ENCODE measurements at places on chromosomes 11 and 22.

DNA sequence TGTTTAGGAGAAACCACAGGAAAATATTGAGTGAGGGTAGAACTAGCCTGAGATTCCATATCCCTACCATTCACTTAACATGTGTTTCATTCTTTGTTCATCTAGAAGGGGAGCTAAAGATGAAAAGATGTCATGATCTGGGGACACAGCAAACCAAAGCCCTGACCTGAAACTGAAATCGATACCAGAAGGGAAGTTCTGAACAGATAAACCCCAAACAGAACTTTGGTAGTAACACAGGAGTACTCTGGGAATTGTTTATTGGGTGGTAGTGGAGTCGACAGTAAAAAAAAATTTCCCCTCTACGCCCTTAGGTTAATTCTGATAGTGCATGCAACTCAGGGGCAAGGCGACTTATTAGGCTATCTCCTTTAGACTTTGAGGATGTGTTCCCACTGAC, 27.2 kb downstream of the OR2AT4 start:
- no peak for DNase-seq

DNA sequence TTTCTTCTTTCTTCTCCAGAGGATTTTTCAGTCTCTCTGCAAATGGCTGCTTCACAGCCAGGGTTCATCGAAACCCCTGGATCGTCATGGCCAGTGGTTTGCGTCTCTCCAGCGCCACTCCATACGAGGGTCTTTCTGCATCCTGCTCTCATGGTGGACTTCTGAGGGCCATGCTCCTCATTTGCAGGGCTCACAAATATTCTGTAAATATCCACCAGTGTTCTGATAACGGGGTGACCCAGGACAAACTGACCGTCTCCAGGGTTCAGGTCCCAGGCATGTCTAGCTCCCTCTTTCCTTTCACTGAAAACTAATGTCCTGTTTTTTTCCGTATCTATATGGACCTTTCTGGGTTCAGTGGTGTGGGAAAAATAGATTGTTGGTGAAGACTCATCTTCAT, 15.7 kb upstream of the VPREB1 start:
- no peak for DNase-seq

DNA sequence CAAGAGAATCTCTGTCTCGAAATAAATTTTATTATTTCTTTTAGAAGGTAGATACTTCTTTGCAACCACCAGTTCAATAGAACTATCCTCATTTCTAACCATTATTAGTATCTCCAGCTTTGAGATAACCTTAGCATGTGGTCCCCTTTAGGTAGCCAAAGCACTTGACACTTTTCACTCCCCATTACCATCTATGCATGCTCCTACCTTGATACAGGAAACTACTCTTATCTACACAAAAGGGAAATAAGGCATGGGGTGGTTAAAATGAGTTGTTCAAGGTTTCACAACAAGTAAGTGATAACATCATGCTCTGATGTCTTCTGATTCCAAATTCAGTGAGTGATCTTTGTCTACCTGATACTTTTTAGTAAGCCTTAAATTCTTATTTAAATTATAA, 308.2 kb upstream of the CHORDC1 start:
- no peak for DNase-seq

DNA sequence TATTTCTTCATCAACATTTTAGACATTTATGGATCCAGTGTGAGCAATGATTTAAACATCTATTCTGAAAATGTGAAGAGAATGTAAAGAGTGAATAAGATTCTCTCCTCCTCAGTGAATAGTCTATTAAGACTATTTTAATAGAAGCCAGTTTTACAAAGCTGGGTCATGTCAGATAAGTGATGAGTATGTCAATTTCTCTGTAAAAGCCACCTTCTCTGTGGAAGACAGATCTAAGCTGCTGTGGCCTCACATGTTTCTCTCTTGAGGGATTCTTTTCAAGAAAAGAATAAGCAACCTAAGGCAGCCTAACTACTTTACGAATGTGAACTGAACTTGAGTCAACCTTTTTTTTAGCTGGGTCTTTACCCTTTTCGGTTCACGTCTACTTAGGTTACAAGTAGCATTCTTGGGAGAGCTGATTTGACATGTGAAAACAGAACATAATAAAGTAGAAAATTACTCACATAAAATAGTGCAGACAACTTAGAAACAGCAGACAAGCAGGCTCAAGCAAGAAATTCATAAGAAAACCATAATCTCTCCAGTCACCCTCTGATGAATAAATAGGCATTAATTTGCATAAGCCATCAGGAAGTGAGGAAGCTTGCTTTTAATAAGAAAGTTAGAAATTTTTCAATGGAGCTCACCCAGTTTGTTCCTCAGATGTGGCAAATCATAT, 9.9 kb downstream of the CTSC start:
- no peak for DNase-seq
